ENCODE measurements at places on chromosomes 5 and 9.
A peak's percentile ranks its signal among the peaks of the same experiment; 100 is the strongest.

GRCh38 chr9:96249746-96250145 is 52.2 kb downstream of the HSD17B3 start:
- H3K36me3 ChIP-seq: no peaks in the 10 kb centered on the region
- H3K4me1 ChIP-seq: no peaks in the 10 kb centered on the region
- H3K27me3 ChIP-seq: no peaks in the 10 kb centered on the region
- no peak overlapping the region for H3K27ac ChIP-seq
- no peak overlapping the region for H3K4me3 ChIP-seq
- no peak for DNase-seq

DNA sequence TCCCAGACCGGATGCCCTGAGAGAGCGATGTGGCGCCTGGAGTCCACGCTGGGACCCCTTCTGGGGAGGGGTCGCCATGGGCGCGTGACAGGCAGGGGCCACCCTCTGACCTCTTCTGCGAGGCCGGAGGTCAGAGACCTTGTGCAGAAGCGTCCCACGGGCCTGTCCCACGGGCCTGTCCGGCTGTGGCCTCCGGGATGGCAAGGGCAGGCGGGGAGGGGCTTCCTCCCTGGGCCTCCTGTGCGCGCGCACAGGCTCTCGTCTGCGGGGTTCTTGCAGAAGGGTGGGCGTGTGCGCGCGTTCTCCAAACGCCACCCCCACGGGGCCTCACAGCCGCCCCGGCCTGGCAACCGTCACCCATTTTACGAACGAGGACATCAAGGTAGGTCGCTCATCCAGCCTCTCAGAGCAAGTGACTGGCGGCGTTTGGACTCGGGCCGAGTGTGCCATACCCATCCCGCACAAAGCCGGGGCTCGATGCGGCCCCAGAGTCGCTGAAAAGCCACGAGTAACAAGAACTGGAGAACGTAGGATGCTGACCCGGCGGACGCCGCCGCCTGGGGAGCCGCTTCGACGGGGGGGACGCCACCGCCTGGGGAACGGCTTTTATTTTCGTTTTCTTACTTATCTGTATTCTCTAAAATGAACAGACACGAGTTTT is 897 bp downstream of the AHRR start:
- no peaks in the 10 kb centered on the region for H3K4me1 ChIP-seq
- H3K27me3 ChIP-seq: peaks cover 57% of the 10 kb centered on the region
- H3K36me3 ChIP-seq: no peaks in the 10 kb centered on the region
- no peak for DNase-seq
- H3K4me3 ChIP-seq: peak overlapping the region; percentile 58
- H3K27ac ChIP-seq: no peak overlapping the region

GRCh38 chr5:82221020-82221419 is 57.1 kb downstream of the RPS23 start:
- no peak overlapping the region for H3K27ac ChIP-seq
- no peaks in the 10 kb centered on the region for H3K36me3 ChIP-seq
- peaks cover 2% of the 10 kb centered on the region for H3K4me1 ChIP-seq
- no peak overlapping the region for H3K4me3 ChIP-seq

- DNase-seq: peak; percentile 45
- peaks cover 10% of the 10 kb centered on the region for H3K4me1 ChIP-seq
- peak within 1 kb of the TSS; percentile 93 for H3K27ac ChIP-seq
- peak within 1 kb of the TSS; percentile 66 for H3K4me3 ChIP-seq
- peaks cover 2% of the 10 kb centered on the region for H3K36me3 ChIP-seq
- no peaks in the 10 kb centered on the region for H3K27me3 ChIP-seq
These were observed at the start of gene TMOD1 for GRCh38 chr9:97501177-97501971. Gene TMOD1 (plus strand): TSS chr9:97501666. CDS start chr9:97524189, 22,523 bp downstream.

Data from lung (tissue), 17 donors.